ENCODE measurements at places on chromosomes 2 and 18.

DNA sequence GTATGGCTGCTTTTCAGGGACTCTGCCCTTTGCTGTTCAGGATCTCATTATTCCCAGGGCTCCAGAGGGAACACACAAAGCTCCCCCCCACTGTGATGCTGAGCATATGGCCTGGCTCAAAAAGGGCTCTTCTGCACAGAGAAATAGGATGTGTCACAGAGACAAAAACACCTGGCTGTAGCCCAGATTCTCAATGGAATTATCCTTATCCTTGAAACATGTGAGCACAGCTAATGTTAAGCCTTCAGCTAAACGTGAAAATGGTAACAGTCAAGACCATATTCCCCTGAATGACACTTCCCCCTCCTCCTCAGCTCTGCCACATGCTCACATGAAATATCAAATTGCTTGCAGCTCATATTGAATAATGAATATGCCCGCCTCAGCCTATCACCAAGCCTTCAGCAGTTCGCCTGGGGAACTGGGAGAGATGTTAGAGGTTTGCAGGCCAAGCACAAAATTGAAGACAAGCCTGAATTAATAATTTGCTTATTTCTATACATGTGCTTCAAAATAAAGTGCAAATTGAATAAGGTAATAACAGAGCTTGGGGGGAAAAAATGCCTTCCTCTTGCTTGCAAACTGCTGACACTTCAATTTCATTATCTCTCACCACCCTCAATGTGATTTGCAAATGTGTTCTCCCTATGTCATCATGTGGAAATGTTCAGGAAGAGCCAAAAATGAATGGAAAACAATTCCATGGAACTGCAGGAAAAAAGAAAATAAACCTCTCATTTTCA, 181.0 kb upstream of the HNRNPA3 start:
- no peak for DNase-seq

- no peak for DNase-seq
These were observed 51.5 kb downstream of the HAUS1 start for GRCh38 chr18:46155641-46156051.

- peak; percentile 68 for DNase-seq
These were observed 15.8 kb downstream of the INPP5D start for GRCh38 chr2:233075966-233076339.

- no peak for DNase-seq
These were observed 49.3 kb downstream of the SLC35F5 start for GRCh38 chr2:113707106-113707505.

DNA sequence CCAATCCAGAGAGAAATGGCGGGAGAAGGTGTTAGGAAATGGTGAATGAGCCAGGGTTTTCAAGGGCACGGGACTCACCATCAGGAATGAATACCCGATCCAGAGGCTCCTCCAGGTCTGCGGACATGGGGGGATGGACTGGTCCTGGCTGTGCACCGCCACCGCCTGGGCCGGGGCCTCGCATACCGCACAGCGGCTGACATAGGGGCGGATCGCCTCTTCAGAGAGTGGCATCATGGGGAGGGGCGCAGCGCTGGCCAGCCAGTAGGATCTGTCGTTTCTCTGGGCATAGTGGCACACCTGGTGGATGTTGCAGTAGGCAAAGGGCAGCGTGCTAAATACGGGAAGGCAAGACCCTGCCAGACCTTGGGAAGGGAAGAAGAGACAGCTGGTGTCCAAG, 156.1 kb downstream of the COL4A4 start:
- no peak for DNase-seq

DNA sequence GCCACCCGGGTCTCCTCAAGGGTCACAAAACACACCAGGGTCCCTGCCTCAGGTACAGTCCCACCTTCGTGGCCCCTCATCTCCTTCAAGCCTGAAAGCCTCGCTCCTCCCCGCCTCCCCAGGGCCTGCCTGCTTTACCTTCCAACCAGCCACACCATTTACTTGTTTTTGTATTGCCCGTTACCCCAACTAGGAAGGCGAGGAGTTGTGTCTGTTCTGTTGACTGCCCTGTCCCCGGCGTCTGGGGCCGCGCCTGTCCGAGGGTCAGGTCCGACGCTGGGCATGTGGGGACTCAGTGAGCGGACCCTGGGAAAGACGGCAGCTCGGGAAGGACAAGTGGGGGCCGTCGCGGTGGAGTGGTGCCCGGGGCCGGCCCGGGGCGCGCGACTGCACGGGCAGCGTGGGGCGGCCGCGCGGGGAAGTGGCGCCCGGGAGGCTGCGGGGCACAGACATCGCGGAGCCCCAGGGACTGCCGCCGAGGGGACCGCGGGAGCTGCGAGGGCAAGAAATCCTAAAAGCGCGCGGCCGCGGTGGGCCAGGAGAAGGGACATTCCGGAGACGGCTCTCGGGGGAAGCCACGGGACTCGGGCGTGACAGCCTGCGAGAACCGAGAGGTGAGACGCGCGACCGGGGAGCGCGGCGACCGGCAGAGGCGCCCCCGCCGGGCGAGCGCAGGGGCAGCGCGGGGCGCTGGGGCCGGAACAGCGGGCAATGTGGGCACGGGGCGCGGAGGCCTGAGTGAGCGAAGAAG, 797 bp upstream of the GRHL1 start:
- DNase-seq, result no peak

DNA sequence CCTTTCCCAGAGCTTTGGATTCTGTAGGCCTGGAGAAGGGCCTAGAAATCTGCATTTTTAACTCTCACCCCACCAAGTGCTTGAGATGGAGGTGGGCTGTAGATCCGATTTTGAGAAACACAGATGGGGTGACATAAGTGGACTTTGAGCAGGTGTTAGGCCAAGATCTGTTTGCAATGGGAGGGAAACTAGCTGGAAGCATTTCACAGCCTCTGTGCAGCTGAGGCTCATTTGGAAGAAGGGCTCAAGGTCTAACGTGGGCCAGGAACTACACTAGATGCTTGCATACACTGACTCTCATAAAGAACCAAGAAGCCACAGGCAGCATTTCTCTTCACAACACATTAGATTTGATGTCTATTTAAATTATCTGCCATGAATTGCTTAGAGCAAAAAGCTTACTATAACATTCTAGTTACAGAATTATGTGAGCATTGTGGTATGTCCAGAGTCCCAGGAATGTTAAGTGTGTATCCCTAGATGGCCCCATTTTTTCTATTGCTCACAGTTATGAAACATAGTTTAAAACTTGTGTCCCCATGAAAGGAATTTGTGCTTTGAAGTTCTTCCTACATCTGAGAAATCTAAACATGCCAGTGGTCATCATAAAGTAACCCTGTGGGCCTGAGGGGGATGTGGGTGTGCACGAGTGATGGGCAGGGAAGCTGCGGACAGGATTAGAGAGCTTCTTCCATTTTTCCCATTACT, 77.2 kb downstream of the CD28 start:
- DNase-seq, result no peak

DNA sequence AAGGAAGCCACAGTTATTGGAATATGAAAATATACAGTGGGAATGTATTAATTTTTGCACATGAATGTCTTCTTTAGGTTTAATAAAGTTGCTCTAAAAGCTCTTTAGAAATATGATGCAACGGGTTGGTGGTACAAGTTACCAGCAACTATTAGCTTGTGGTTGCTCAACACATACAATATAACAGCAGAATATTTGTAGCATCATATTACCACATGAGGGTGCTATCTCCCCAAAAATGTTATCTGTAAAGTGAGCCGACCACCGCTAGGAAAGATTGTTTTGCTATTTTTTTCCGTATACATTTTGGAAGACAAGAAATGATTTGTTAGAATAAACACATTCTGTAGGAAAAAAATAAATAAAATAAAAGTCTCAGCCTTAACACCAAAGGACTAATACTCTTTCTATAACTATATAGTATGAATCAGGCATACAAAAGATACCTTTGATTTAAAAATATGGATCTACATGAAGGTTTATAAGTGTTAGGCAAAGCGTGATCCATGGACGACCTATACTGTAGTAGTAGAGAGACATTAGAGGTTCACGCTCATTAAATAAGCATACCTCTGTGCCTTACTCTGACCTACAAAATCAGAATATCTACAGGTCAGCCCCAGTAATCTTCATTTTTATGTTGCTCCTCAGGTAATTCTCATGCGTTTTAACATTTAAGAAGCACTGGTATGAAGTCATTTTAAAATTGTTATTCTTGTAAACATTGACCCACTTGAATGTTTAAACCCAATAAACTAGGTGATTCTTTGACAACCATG, 1110.6 kb upstream of the ACVR2A start:
- peak; percentile 67 for DNase-seq

- DNase-seq, result no peak
These were observed 62.0 kb downstream of the BCL2L11 start for GRCh38 chr2:111182740-111183139.

DNA sequence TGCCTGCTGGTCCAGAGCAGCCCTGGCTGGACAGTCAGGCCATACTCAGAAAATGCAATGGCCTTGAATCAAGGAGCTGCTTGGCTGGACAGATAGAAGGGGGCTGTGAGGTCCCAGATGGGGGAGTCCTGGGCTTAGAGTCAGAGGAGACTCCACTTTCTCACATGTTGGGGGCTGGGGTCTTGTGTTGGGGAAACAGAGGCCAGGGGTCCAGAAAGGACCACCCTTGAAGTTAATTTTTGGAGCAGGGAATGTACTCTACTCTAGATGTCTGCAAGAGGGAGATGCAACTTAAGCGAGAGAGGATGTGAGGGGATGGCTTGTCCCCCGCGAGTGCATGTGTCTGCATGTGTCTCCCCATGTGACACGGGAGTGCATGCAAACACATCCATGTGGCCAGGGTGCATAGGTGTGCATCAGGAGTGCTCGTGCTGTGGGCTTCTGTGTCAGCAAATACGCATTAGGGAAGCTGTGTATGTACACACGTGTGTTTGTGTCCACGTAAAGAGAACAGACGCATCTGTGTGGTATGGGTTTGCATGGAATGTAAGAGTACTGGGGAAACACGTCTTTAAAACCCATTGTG, 303.2 kb downstream of the MYCN start:
- DNase-seq, result no peak

- no peak for DNase-seq
These were observed 461.0 kb upstream of the CDH2 start for GRCh38 chr18:28637897-28638296.

DNA sequence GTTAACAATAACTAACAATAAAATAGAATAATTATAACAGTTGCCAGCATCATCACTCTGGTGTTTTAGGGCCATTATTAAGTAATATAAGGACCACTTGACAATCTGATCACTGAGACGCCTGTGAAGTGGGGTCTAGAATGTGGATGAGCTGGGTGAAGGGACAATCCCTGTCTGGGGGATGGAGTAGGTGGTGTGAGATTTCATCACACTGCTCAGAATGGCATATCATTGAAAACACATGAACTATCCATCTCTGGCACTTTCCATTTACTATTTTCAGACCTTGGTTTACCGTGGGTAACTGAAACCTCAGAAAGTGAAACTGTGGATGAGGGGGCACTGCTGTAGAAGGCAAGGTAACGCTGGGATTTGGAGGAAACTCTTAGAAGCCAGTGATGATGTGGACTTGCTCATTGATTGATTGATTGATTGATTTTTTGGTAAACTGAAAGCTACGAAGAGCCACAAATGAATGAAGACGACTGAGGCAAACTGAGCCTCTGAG, 204.4 kb upstream of the TWIST2 start:
- DNase-seq, result no peak

DNA sequence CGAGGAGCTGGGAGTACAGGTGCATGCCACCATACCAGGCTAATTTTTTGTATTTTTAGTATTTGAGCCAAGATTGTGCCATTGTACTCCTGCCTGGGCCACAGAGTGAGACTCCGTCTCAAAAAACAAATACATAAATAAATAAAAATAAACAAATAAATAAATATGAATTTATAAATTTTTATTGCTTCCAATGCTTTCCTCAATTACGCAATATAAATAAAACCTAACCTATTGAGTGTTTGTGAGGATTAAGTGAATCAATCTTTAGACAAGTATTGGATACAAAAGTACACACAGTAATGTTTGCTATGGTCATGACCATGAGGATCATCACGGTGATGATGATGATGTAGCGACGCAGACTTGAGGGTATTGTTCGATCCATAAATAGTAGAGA, 257.4 kb downstream of the ASXL3 start:
- DNase-seq, result no peak

DNA sequence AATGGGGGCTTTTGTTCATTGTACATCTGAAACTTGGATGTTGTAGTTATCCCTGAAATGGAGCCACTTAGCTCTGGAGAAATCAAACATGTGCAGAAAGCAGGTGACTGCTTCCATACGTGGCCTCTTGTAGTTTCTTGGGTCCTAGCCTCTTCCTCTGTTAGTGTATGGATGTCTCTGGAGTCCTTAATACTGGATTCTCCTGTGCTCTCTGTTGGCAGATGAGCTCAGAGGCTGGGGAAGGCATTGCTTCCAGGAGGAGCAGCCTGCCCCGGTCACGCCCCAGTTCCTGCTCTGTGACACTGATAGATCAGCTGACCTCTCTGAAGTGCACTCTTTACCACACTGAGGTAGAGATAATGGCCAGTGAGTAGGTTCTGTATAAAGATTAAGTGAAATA, 176.2 kb downstream of the LDLRAD4 start:
- no peak for DNase-seq

DNA sequence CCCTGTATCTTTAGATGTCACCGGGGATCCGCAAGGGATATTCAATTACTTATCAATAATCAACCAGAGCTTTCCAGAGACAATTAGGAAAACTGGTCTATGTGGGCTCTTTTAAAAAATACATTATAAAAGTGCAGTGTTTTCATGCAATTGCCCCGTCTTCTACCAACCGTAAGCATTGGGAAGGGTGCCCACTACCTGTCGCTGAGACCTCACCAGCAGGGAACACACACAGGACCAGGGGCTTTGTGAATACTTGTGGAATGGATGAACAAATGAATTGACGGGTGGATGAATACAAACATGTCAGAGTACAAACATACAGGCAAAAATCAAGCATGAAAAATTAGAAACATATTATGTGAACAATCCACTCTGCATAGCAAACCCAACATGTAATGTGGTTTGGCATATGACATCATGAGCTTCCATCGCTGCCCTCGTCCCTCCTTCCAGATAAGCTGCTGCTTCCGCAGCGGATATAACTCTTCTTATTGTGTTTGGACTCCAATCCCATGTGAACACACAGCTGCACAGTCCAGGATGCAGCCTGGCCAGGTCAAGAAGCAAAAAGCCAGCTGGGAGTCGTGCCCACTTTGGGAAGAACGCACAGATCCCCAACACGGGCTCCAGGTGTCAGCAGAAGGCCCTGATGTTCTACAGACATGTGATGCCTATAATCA, 5.3 kb downstream of the FHL2 start:
- no peak for DNase-seq

- peak; percentile 57 for DNase-seq
These were observed 103.0 kb downstream of the SPIRE1 start for GRCh38 chr18:12554796-12555388.

DNA sequence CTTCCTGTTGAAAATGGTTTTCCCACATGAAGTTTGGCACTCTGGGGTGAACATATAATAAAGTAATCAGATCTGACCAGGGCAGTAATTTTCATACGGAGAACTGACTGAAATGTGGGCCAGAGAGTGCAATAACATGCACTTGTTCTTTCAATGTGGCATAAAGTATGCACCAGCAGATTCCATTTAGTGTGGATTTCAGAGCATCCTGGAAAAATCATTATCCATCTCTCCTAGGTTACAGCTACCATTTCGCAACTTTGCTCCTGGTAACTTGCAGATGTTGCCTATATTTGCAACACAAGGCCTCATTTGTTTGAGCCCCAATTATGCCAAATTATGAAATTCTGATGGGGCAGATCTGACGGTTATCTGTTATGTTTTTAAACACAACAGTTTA, 55.4 kb downstream of the COLEC12 start:
- no peak for DNase-seq
